T47D (cell line): ENCODE measurements at places on chromosomes 16 and 17.

DNA sequence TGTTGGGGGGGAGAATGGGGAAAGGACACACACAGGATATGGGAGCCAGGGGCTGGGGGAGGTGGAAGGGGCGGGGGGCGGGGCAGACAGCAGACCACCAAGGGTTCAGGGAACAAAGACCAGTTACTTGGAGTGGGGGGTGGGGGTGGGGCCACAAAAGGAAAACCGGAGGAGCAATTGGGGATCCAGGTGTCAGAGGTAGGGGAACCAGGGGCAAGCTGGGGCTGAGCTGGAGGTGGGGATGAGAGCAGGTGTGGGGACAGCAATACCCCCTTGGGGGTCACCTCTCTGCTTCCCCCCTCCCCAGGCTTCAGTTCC, 1.4 kb upstream of the ORAI3 start:
- DNase-seq, result no peak

- no peak for DNase-seq
Measured at GRCh38 chr16:87840271-87840978, 28.9 kb downstream of the SLC7A5 start.

- DNase-seq, result no peak
Measured at GRCh38 chr16:67024384-67025209, 4.4 kb upstream of the CBFB start.

DNA sequence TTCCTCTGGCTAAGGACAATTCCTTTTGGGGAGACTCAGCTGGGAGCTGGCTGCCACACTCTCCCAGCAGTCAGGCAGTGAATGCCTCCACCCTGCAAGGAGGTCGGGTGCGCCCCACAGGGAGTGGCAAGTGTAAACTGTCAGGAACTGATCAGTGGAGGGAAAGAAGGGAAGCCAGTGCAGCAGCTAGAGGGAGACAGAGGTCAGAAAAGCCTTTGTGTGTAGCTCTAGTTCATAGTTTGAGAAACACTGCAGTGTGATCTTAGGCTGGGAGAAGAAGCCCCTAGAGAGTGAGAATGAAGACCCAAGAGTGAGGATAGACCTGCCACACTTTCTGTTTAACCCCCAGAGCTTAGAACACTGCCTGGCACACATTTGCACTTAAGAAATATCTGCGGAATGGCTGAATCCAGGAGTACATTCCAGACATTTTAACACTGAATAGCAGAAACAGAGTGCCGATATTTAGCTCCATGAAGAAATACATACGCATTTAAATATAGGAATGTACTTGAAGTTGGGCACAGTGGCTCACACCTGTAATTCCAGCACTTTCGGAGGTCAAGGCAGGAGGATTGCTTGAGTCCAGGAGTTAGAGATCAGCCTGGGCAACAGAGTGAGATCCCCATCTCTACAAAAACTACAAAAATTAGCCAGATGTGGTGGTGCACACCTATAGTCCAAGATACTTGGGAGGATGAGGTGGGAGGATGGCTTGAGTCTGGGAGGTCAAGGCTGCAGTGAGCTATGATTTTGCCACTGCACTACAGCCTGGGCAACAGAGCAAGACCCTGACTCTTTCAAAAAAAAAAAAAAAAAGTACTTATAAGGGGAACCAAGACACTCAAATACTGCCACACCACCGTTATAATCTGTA, 11.1 kb upstream of the SLC5A11 start:
- peak; percentile 56 for DNase-seq

DNA sequence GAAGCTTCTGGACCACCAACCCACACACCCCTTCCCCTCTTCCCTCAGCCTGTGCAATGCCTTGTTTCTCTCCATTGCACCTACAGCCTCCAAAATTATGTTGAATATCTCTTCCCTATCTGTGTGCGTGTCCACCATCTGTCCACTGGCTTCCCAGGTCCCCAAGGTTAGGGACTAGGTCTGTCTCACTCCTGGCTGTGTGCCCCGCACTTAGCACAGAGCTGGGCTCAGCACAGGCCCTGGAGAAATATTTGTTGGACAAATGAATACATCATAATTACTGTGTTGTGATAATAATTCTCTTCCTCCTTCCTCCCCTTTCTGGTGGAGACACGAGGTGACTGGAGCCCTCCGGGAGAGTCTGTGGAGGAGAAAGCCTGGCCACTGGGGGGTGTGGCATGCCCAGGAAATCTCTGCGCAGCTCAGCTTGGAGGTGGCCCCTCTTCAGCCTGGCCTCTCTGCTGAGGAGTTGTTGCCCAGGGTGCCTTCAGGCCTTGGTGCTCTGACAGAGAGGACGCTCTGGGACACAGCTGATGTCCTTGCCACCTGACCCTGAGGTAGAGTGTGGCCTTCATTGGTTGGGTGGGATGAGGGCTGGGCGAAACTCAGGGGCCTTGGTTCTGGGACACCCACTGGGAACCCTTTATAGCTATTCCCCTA, 3.3 kb upstream of the BRD7 start:
- no peak for DNase-seq

- DNase-seq, result peak; percentile 41
Measured at GRCh38 chr16:86362155-86362849, 148.0 kb upstream of the FOXF1 start.

GRCh38 chr17:76673729-76674128, 30.2 kb upstream of the ST6GALNAC1 start:
- no peak for DNase-seq

- peak; percentile 43 for DNase-seq
Measured at GRCh38 chr16:58652741-58653140, 23.1 kb upstream of the CNOT1 start.

GRCh38 chr16:81694494-81695280, 84.4 kb upstream of the PLCG2 start:
- no peak for DNase-seq

- DNase-seq, result no peak
Measured at GRCh38 chr16:57013229-57013628, 23.9 kb downstream of the NLRC5 start.

GRCh38 chr16:87789437-87790291, 23.9 kb upstream of the KLHDC4 start:
- peak; percentile 94 for DNase-seq

DNA sequence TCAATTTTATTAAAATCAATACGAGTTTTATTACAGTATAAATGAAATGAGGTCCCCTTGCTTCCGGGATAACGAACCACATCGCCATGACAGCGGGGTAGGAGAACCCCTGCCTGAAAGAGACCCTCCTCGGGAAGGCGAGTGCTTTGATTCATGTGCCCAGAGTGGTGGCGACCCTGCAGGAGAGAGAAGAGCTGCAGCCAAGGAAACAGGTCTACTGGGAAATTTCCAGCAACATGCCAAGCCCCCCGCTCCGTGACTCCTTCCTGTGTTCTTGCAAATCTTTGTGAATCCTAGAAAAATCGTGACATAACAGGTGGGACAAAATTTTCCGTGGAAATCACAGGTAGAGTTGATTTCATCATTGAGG, 162.5 kb downstream of the WSCD1 start:
- no peak for DNase-seq

DNA sequence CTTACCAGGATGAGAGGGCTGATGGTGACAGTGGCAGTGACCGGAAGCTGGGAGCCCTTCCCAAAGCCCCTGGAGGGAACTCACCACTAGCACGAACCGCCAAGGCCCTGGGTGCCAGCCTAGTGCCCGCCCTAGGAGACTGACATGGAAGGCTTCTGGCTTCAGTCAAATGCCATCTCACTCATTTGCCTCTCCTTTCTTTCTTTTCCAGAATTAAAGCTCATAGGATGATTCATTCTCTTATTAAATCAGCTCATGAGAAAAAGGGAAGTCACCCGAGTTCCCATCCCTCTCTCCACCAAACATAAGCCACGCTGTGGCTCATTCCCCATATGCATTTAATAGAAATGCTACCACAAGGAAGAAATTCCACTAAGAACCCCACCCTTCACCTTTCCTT, 12.1 kb downstream of the CUEDC1 start:
- no peak for DNase-seq

DNA sequence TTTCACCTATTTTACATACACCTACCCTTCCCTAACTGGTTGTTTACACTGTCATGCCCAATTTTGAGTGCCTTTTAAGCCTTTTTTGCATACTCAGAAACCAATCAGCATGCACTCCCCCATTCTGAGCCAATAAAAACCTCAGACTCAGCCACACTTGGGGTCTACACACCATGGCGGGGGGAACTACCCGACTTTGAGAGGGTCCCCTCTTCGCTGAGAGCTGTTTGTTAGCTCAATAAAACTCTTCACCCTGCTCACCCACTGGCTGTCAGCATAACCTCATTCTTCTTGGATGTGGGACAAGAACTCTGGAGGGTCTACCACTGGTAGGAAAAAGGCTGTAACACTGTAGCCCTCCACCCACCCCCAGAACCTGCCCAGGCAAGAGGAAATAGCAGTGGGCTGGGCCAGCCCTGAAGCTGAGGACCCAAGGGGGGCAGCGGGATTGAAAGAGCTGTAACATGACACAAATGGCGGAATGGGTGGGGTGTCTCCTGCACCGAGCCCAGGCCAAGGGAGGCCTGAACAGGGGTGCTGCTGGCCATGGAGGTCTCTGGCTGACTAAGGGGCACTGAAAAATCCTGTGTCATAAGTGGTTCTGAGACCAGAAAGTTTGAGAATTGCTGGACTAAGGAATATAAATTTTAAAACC, 3.0 kb upstream of the FLYWCH2 start:
- DNase-seq, result no peak

DNA sequence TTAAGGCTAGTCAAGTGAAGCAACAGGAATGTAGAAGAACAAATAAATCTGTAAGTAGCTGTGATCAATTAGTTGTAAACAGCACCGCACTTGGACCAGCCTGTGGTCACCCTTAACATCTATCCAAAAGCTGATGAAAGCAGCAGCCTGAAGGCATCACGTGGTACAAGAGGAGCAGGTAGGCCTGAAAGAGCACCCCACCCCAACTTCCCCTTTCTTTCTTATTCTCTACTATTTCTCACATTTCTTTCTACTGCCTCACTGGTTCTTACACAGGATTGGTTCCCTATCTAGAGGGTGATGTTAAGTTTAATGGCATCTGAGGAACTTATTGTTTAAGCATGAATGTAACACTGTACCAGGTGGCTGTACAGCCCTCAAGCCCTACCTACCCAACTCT, 42.6 kb upstream of the CLEC18B start:
- no peak for DNase-seq

- no peak for DNase-seq
Measured at GRCh38 chr16:9580025-9580424, 488.6 kb downstream of the HAPSTR1 start.

DNA sequence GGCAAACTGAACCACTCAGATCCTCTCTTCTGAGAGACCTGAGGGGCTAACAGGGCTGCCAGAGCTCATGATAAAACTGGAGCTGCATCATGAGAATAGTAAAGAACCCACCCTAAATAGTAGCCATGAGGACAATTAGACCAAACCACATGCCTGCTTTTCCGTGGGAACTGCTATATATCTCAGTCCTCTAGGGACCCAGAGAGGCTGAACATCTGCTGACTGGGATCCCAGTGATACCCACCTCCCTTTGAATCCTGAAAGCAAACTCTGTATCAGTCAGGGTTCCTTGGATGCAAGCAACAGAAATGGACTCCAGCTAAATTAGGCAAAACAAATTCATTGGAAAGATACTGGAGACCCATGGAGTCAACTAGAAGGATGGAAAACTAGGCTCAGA, 6.5 kb downstream of the MT1X start:
- no peak for DNase-seq

DNA sequence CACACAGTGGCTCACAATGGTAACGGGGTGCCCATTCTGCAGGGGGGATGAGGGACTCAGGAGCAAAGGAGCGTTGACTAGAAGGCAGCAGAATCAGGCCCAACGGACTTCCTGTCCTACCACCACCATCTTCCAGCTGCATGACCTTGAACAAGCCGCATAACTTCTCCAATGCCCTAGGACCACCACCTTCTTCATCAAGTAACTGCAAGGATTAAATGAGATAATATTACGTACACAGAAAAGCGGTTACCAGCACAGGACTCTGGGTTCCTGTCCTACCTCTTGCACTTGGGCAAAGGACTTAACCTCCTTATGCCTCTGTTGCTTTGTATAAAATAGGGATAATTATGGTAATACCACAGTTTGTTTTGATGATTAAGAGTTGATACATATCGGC, 4.7 kb downstream of the ASPHD1 start:
- DNase-seq, result no peak

DNA sequence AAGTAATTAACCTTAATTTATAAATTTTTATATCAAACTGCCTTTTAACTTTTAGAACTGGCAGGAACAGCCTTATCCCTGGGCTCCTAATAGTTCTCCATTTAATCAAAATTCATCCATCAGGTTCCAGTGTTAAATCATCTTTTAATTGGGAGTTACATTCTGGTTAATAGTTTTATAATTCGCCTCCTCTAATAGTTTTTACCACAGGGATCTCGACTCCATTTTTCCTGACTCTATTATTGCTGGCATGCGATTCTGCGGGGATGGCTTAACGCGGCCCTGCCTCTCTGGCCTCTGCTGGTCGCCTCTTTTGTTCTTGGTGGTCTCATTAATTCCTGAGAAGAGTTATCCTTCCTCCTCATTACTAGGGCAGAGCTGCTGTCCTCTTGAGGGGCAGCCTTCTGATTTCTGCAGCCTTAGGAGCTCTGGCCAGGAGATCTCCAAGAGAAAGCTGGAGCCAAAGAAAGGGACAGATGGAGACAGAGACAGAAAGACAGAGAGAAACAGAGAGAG, 71.1 kb downstream of the MRM1 start:
- DNase-seq, result no peak

DNA sequence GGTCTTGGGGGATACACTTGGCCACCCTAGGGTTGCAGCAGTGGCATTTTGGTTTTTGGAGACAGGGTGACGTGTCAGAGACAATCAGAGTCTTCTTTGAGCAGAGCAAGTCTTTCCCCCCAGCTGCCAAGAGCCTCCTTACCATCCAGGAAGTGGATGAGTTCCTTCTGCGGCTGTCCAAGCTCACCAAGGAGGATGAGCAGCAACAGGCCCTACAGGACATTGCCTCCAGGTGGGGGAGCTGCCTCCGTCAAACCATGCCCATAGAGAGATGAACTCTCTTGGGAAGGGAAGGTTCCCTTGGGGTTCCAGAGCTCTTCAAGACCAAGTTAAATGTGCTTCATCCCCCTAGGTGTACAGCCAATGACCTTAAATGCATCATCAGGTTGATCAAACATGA, 11.3 kb downstream of the LIG3 start:
- no peak for DNase-seq

GRCh38 chr16:77785373-77785764, 3.0 kb upstream of the VAT1L start:
- no peak for DNase-seq

GRCh38 chr16:62475573-62475972, 439.3 kb upstream of the CDH8 start:
- no peak for DNase-seq

- no peak for DNase-seq
Measured at GRCh38 chr16:3171181-3171854, 16.7 kb upstream of the OR1F1 start.

- no peak for DNase-seq
Measured at GRCh38 chr17:13601776-13602551, at the start of gene HS3ST3A1. Gene HS3ST3A1, minus strand, starts transcription at chr17:13601929. Its CDS starts 800 bp downstream, at chr17:13601129.

GRCh38 chr17:76585649-76586593, at the start of gene ST6GALNAC2:
Gene ST6GALNAC2, minus strand, starts transcription at chr17:76585860. Its CDS starts 52 bp downstream, at chr17:76585808.
- DNase-seq, result peak; percentile 76

GRCh38 chr16:1731073-1731472, 25.1 kb downstream of the MAPK8IP3 start:
- no peak for DNase-seq

GRCh38 chr17:74962622-74963394, 9.8 kb downstream of the HID1 start:
- DNase-seq, result no peak
